ENCODE measurements at places on chromosomes 11 and 22.

DNA sequence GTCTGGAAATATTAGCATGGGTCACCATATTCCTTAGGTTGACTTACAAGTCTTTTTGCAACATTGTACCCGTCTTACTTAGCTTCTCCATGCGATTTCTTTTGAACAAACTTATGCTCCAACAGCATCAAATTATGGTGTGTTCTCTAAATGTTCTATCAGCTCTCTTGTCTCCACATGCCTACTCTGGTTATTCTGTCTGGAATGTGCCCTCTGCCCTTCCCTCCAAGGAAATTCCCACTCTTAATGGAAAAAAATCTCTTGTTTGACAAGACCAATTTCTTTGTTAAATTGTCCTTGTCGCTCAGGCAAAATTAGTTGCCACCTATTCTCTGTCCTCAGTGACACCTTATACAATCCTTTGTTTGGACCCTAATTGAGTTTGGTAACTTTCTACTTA is 522.8 kb upstream of the LUZP2 start:
- DNase-seq, result no peak

DNA sequence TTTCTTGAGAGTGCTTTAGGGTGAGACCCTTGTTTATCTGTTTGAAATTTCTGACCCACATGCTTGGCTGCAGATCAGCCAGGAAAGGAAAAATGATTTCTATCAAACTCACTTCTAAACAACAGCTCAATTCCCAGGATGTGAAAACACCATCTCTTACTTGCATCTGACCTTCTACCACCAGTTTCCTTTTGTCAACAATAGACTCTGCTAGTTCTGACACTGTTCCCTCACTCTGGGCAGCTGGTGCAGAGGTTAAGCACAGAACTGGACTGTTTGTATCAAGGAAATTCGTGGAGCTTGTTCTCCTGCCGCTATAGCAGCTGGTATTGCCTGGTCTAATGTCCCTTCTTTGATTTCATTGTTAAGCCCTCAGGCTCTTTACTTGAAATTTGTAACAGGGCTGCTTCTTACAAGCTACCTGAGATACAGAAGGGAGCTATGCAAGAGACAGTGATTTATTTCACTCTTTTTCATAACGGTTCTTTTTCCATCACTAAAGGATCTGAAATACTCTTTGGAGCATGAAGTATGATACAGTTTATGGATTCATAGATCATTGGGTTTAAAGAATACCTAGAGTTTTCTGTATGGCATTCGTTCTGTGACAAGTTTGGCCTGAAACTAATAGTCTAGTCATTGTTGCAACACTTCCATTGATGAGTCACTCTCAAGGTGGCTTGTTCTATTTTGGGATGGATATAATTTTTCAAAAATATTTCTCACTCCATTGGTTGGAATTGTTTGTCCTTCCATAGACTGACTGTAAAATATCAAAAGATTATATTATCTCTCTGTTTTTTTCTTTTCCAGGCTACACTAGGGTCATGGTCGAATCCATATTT is 178.2 kb upstream of the ZC3H12C start:
- no peak for DNase-seq

- DNase-seq, result no peak
These were observed 57.0 kb downstream of the BCR start for GRCh38 chr22:23237201-23237798.

DNA sequence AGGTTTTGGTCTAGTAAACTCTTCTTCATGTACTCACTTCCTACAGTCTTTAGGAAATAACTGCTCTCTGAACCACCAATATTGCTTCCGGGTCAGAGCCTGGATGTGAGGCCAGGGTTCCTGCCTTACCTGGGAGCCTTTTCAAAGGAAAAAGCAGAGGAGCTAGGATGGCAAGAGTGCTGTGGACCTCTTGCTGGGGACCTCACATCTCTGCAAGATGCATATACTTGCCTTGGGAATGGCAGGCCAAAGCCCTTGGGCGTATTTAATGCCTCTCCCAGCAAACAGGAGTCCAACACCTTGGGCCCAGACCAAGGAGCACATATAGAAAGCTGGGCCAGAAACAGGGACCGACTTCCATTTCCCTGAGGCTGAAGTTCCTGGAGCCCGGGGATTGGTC is 5.3 kb downstream of the GLB1L2 start:
- no peak for DNase-seq

All from T-helper 1 cell (primary cell).